ENCODE measurements at places on chromosomes 5 and 9. TPM values are rescaled to one million over a fixed set of nuclear protein-coding genes. Genes with fewer than 3 reads are reported as not detected.

The MAST4 gene
- total RNA-seq = 20.7 TPM

The CTSV gene
- 0.76 TPM for total RNA-seq

The CD14 gene
- total RNA-seq = 3.2 TPM

The SPINK6 gene
- not detected for total RNA-seq

The DPYSL3 gene
- total RNA-seq = 77.1 TPM

The KIF4B gene
- 0.38 TPM for total RNA-seq

The BSPRY gene
- not detected for total RNA-seq

The IFNA13 gene
- total RNA-seq = not detected

The SPATA31A7 gene
- total RNA-seq = not detected

The ATOX1 gene
- total RNA-seq = 66.3 TPM

The KIAA1958 gene
- 5.4 TPM for total RNA-seq

The FOXD4L6 gene
- not detected for total RNA-seq

The PCA3 gene
- total RNA-seq = under 0.01 TPM

The MSMP gene
- 6.2 TPM for total RNA-seq

The SLC44A1 gene
- total RNA-seq = 20.2 TPM

The SPATA31C1 gene
- total RNA-seq = not detected

The LIX1 gene
- total RNA-seq = not detected

The GARIN3 gene
- not detected for total RNA-seq

The PCDHB13 gene
- 3.3 TPM for total RNA-seq

The OTULINL gene
- 0.49 TPM for total RNA-seq

The EPB41L4B gene
- 0.16 TPM for total RNA-seq

The N4BP3 gene
- total RNA-seq = 35.4 TPM

The ITGA1 gene
- 15.4 TPM for total RNA-seq

The RAI14 gene
- total RNA-seq = 453 TPM

The ARHGEF37 gene
- total RNA-seq = 35.4 TPM

The SLC6A18 gene
- total RNA-seq = not detected

All from bladder microvascular endothelial cell (primary cell).